ENCODE measurements at places on chromosomes 4 and X.

DNA sequence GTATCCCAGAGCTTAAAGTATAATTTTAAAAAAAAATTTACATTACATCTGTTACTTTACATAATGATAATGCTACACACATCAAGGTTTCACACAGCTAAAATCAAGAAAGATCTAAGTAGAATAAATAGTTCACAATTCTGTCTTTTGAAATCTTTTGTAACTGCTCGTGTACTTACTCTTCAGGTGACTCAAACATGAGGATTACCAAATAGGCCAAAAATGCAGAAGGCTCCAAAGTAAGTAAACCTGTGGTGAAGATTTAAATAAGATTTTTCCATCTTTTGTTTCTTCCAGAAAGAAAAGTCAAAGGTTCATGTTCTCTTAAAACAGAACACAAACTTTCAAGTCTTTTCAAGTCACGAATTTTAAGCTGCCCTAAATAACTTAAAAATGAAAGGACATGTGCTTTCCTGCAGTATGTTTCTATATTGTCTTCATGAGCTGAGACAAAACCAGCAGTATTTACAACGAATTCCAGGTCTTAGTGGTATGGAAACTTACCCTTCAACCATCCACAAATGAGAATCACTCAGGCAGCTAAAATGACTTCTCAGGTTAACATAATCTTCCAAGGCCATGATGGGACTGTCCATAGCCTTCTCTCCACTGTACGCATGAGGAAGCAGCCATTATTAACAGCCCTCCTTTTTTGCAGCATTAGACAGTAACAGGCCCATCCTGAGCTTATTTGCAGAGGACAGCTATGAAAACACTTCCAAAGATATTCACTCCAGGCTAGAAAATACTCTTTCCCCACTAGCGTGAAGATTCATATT is 172.8 kb upstream of the EDNRA start:
- DNase-seq, result no peak

DNA sequence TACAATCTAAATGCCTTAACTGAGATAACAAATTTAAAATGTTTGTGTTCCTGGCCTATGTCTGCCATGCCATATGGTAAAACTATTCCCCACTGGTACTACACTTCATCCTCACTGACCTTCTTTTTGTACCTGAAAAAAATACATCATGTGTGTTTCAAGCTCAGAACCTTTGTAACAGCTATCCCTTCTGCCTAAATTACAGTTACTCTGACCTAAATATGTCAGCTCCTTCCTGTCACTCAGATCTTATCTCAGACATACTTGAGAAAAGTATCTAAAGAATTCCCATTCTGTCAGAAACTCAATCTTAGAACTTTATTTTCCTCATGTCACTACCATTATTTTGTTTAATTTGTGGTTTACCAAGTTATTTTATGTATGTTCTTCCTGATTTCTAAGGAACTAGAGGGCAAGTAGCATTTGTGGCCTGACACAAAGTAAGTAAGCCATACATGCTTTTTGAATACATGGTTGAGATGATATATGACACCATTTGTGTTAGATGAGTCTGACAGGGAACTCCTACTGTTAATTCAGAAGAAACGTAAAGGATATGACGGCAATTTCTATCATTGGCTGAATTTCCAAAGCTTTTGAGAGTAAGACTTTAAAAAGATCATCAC is 456.5 kb upstream of the NDST3 start:
- no peak for DNase-seq

- DNase-seq, result no peak
These were observed 13.6 kb upstream of the SEPTIN6 start for GRCh38 chrX:119706616-119707015.

DNA sequence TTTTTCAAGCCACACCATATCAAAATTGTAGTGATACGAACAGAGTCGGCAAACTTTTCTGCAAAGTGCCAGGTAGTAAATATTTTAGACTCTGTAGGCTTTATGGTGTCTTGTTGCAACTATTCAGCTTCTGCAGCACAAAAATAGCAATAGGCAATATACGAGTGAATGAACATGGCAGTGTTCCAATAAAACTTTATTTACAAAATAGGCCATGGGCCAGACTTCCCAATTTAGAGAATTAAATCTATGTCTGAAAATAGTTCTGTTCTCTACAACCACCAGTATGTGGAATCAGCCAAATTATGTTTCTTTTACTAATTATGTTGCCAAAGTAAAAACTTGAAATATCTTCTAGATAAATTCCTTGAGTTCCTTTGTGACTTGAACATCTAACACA is 56.5 kb downstream of the NCAPG start:
- DNase-seq, result no peak

DNA sequence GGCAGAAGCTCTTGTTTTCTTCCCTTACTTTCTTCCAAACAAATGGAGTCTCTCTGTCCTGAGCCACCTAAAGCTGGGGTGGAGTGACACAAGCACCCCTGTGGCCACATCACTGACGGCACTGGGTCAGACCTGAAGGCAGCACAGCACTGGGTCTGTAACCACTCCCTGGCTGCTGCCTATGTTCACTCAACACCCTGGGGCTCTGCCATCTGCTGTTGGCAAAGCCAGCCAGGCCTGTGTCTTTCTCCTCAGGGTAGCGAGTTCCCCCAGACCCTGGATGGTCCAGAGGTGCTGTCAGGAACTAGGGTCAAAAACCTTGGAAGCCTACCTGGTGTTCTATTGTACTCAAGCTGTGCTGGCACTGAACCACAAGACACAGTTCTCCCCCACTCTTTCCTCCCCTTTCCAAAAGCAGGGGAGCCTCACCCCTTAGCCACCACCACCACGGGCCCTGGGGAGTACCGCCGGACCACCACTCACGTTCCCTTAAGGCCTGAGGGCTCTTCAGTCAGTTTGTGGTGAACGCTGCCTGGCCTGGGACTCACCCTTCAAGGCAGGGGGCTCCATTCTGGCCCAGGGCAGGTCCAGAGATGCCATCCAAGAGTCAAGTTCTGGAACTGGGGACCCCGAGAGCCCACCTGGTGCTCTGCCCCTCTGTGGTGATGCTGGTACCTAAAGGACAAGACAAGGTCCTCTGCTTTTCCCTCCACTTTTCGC is 31.5 kb downstream of the TMEM271 start:
- no peak for DNase-seq

DNA sequence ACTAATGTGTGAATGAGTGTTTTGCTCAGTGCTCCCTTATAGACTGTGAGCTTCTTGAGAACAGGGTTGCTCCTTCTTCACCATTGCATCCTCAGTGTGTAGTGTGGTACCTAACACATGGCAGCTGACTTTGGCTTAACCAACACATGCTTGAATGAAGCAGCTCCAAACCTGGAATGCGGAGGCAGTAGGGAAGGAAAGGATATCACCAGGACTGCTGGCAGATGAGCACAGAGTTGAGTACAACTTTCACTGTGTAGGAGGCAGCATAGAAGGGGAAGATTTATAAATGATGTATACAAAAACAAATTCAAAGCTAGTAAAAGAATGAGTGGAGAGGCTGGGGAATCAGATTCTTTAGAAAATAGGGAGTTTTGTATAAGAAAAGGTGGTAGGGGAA is 174.3 kb downstream of the SLIT2 start:
- DNase-seq, result no peak

DNA sequence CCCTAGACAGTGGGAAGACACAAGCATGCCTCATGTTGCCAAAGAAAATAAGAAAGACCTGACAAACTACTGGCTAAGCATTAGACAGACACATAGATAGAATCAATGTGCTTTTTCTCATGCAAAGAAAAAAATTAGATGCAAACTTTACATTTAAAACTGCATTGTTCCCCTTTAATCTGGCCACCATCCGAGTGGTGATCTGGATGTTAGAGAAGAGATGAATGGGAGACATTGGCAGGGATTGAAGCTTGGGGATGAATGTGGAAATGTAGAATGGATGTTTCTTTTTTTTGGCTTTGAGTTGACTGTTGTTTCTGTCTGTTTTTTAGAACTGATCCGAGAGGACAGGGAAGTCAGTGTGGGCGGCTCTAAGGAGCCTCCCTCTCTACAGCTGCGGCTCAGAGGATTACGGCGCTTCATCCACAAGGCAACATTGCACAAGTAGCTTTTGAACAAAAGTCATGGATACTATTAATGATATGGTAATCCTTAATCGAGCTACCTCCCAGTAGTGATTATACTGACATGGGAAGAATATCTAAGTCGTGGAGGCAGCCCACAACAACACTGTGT is 53.0 kb downstream of the HELT start:
- no peak for DNase-seq

DNA sequence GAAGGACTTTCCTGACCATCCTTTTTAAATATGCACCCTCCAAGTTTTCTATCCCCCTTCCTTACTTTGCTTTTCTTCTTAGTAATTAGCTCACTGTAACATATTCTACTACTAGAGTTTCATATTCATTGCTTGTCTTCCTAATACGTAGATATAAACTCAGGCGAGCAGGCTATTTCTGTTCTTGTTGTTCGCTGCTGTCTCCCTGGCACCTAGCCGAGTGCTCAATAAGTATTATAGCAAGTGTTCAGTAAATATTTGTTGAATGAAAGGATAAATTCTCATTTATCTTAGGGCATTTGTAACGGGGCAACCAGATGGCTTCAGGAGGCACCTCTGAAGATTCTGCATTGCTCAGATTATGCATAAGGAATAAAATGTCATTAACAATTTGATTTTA is 6.8 kb upstream of the RHOH start:
- DNase-seq, result no peak

- no peak for DNase-seq
These were observed 3.3 kb downstream of the NUDT9 start for GRCh38 chr4:87425711-87426110.

DNA sequence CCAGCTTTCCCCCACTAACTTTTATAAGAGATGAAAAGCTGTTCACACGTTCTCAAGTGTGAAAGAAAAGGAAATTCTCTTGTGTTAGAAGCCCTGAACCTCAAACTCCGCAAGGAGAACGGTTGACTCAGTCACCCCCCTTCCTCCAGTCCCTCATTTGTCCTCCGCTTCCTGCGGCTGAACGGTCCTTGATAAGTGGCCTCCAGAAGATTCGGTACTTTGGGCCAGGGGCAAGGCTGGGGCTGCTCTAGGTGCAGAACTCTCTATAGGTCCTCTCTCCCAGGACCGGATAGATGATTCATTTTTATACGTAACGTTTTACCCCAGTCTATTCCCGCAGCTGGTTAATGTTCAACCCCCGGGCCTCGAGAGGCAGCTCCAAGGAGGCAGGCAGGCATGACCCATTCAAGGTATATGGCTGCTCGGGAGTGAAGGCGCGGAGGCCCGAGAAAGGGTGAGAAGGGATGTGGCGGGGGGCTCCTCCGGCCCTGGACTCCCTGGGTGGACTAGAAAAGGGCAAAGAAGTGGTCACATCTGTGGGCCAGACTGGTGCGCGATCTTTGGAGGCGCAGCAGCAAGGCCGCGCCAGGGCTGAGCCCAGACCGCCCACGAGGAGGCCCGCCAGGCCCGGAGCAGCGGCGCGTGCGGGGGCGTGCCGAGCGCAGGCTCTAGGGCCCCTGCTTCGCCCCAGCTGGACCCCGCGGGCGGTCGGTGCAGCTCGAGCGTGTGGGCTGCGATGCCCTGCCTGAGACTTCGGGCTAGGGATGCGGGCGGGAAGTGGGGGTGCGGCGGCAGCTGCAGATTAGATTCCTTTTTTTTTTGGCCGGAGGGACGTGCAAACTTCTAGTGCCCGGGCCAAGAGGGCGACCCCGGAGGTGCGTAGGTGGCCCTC is 11.7 kb downstream of the PITX2 start:
- no peak for DNase-seq

GRCh38 chr4:52051615-52052474 is 741 bp downstream of the SPATA18 start:
- DNase-seq, result no peak

DNA sequence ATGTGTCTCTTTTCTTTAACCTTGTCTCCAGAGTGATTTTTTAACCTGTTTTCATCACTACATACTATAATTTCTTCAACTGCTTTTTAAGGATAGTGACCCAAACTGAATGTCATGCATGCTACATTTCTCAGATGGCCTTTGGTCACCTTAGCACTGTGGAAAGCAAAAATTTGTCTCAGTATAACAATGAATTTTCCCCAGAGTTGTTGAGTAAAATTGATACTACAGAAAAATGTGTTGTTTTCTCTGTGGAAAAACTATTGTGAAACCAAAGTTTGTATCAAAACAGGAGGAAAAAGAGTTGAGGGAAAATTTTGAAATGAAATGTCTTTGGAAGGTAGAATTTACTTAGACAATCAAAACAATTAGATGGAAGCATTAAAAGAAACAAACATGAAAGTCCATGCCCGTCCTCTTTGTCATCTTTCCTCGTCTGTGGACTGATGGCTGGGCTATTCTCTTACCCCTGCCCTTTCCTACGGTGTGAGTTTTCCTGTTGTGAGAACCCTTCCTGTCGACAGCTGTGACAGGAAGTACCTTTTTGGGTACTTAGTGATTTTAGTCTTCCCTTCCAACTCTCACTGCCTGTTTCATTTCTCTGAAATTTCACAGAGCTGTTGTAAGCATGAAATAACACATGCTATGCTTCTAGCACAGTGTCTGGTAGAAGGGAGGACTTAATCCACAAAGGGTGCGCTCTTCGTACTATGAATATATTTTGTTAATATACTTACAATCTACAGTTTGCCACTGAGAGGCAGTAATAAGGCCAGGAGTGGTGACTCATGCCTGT is 50.8 kb downstream of the LRP2BP start:
- no peak for DNase-seq

- no peak for DNase-seq
These were observed 177.8 kb downstream of the RAB28 start for GRCh38 chr4:13306356-13306755.

DNA sequence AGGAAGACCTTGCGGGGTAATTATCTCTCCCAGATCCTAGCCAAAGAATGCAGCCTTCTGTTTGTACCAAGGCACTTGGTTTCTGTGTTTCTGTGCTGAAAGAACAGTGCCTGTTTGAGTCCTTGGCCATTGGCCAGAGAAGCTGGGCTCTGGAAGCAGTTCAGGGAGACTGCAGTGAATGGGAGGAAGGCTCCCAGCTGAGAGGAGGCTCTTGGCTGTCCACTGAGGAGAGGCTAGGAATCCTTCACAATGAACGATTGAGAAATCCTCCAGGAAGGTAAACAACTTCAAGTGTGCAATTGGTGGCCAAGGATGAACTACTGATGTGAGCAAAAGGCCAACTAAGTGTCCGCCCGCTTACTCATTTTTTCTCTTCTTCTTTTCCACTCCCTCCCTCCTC is 61.3 kb downstream of the HS3ST1 start:
- peak; percentile 67 for DNase-seq

GRCh38 chrX:98523026-98523425 is 1639.3 kb downstream of the RPA4 start:
- no peak for DNase-seq

- DNase-seq, result no peak
These were observed 25.2 kb downstream of the ARX start for GRCh38 chrX:24990535-24990934.

Data from NCI-H446 (cell line).